Activated T-cell treated with anti-CD3 and anti-CD28 coated beads for 24 hours (primary cell): ENCODE measurements at places on chromosomes 7 and 10.

DNA sequence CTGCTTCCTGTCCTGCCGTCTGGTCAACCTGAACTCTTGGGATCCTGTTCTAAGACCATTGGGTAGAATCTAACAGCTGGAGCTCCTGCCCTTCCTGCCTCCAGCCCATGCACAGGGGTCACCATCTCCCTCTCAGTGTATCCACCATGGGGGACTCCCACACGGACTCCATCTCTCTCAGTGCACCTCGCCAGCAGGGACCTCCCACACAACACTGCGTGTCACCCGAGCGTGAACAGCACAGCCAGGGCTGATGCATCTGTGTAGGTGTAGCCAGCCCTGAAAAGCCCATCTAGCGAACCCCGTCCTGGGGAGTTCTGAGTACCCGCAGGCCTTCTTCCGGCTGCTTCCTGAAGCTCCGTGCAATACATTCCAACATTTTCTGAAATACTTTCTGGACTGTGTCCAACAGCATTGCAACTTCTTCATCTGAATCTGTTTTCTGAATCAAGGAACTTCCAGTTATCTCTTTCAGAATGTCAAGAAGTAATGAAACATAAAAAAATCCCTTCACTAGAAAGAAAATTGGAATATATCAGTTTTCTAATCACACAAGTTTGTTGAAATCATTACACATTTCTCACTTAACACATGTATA is 52.5 kb downstream of the NCAPG2 start:
- DNase-seq = no peak

GRCh38 chr10:94274142-94274787 is 88.5 kb downstream of the NOC3L start:
- no peak for DNase-seq

DNA sequence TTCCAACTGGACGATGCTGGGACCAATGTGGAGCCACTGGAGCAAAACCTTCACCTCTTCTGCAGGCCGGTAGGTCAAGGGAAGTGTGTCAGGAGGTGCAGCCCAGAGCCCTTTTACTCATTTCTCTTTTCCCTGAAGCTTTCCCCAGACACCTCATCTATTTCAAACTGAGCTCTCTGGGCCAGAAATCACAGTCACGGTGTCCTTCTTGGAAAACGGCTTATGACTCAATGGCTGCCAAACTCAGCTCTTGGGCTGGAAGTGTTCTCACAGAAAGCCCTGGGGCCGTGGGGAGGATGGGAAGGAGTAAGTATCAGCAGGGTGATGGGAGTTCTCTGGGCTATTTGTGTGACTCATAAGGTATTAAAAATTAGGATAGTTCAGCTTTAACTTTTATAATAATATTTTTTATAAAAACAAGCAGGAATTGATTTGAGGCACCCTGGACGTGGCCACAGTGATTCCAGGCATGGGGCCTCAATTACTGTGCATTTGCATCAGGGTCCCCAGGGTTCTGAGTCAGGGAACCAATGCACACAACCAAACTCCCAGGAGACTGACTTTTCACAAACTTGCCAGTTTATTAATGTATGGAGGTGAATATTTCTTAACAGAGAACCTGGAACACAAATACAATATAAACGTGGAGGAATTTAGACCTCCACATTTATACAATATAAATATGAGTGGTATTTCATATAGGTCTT is 187.4 kb upstream of the TMEM72 start:
- DNase-seq = no peak

- DNase-seq = no peak
Observed at GRCh38 chr7:66267249-66267648, 62.1 kb downstream of the TPST1 start.

DNA sequence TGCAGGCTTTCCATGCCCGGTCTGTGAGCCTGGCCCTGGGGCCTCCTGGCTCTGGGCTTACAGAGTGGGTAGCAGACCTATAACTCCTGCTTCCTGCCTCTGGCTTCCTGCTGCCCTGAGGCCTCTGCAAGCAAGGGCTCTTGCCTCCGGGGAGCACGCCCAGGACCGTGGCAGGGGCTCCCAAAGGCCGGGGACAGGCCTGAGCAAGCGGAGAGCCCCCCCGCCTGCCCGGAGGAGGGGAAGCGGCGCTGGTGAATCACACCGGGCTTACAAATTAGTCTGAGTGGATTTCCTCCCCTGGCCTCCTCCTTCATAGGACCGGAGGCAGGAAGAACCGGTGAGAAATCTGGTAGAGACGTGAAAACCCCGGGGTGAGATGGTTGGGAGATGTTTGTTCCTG is 1.5 kb upstream of the MYL10 start:
- DNase-seq = no peak

- no peak for DNase-seq
Observed at GRCh38 chr10:91540733-91541132, 92.1 kb downstream of the PPP1R3C start.

DNA sequence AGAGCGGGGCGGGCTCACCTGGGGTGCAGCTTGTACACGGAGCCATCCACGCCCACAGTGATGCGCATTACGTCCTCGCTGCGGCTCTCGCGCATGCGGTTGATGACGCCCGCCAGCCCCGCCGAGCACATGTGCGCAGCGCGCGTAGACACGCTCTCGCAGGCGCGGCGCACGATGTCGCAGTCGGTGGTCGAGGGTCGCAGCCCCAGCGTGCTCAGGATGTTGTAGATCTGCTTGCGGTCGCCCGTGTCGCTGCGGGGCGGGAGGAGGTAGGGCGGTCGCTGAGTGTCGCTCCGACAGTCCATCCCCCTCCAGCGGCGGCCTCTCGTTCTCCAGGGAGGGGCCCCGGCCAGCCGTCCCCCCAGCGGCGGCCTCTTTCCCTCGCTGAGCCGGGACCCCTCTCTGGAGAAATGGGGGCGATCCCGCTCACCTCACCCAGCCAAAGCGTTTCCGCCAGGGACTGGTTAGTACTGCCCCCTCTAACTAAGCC is 4.4 kb upstream of the MYL7 start:
- peak; percentile 36 for DNase-seq

GRCh38 chr7:33109758-33110238 is 594 bp upstream of the RP9 start:
- DNase-seq = no peak

DNA sequence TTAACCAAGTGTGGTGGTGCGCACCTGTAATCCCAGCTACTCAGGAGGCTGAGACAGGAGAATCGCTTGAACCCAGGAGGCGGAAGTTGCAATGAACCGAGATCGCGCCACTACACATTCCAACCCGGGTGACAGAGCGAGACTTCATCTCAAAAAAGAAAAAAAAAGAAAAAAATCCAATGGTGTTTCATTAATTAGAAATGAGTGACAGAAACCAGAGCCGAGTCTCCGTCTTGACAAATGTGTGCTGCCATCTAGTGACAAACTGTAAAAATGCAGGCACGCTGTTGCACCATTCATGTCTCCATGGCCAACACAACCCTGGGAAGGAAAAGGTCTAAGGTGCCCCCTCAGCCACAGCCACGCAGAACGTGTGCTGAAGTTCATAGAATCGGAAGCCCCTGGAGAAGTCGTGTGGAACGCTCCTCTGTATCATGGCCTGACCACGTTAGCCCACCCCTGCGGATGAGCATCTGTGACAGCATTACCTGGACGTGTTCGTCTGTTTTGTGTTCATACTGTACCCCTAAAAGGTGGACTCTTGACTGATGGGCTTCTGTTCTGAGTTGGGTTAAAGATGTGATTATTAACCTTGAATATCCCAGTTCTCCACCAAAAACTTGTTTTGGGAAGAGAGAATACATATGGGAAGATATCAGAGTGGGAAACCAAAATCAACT is 94.9 kb downstream of the LYZL2 start:
- DNase-seq = peak; percentile 62

- DNase-seq = no peak
Observed at GRCh38 chr7:36224934-36225858, 72.1 kb downstream of the EEPD1 start.

- DNase-seq = no peak
Observed at GRCh38 chr7:2758673-2759616, 70.9 kb downstream of the AMZ1 start.

- DNase-seq = no peak
Observed at GRCh38 chr10:92562424-92562823, 11.5 kb downstream of the IDE start.

- DNase-seq = no peak
Observed at GRCh38 chr7:88116235-88116795, 103.5 kb downstream of the SRI start.

DNA sequence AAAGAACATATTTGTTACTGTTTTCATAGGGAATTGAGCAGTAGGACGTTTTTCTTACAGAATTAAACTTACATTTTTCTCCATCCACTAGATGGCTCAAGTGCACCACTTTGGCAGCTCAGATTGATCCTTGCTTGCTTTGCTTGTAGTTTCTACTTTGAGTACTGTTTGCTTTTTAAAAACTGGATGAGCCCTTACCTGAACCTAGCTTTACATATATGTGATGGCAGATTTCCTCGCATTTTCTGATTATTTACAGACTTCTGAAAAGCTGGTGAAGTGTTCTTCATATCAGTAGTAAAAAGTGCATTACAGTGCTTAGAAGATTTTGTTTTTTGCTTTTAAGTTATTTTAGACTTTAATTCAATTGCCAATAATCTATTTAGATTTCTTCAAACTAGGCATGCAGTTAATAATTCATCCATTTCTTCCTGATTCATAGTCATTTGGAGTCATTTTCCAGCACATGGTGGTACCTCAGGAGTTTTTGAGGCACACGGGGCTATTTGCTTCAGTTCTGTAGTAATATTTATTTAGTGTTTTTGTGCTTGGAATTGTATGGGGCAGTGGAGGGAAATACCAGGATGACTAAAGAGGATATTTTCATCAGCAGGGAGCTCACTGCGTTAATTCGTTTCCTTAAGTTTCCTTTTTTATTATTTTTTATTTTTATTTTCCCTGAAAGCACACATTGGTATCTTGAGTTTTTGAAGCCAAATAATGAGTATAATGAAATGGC is 57.3 kb downstream of the MAPK8 start:
- DNase-seq = peak; percentile 8

DNA sequence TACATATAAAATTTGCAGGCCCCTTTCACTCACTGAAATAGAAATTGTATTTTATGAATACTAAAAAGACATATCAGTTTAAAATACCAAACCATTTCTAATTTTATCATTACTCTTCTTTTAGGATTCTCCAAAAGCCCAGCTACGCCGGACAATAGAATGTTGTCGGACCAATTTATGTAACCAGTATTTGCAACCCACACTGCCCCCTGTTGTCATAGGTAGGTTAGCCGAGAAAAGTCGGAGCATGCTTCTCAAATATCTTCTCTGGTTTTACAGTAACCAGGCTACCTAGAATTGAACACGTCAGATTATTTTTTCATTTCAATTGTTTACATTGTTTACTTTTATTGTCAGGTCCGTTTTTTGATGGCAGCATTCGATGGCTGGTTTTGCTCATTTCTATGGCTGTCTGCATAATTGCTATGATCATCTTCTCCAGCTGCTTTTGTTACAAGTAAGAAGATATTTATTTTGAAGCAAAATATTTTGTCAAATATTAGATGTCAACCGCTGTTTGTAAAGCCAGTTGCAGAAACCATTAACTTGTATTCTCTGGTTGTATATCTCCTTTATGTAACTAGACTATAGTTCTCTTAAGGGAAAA is 57.6 kb downstream of the MMRN2 start:
- DNase-seq = peak; percentile 7

- DNase-seq = no peak
Observed at GRCh38 chr7:35536396-35536826, 158.5 kb downstream of the HERPUD2 start.

DNA sequence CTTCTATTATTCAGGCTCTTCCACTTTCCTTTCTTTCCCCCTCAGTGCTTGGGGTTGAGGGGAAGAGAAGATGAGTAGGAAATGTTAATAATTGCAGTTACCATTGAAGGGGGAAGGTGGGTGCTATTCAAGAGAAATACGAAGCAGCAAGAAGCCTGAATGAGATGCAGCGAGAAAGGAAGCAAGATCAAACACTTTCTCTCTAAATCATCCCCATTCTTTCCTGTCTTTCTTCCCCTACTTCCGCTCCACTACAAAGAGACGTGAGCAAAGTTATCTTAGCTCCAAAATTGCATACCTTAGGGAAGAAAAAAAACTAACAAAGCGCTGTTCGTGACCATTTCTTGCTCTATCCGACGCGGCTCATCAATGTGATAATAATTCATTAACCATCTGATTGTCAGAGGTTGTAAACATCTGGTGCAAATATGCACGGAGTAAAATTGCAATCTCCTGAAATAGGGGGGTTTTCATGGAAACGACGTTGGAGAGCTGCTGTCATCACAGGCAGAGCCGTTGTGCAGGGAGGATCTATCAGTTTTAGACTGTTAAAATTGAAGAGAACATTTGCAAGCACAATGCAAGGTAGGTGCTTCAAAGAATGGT is 15.2 kb upstream of the PARD3 start:
- no peak for DNase-seq

- DNase-seq = no peak
Observed at GRCh38 chr7:33694006-33694405, 211.3 kb upstream of the BMPER start.
